Right renal cortex interstitium (tissue), 3 donors: ENCODE measurements at places on chromosomes 5 and 9.

- DNase-seq = no peak
Observed at GRCh38 chr5:124661317-124662141, 84.9 kb downstream of the ZNF608 start.

DNA sequence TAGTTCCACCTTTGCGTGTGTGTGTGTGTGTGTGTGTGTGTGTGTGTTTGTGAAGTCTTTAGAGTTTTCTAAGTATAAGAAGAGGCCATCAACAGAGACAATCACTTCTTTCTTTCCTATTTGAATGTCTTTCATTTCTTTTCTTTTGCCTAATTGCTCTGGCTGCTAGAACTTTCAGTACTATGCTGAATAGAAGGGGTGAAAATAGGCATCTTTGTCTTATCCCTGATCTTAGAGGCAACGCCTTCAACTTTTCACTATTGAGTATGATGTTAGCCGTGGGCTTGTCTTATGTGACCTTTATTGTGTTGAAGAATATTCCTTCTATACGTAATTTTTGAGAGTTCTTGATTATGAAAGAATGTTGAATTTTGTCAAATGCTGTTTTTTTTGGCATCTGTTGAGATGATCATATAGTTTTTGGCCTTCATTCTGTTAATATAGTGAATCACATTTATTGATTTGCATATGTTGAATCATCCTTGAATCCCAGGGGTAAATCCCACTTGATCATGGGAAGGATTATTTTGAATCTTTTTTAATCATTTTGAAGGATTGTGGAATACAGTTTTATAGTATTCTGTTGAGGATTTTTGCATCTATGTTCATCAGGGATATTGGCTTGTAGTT is 134.8 kb upstream of the CD180 start:
- DNase-seq = no peak

DNA sequence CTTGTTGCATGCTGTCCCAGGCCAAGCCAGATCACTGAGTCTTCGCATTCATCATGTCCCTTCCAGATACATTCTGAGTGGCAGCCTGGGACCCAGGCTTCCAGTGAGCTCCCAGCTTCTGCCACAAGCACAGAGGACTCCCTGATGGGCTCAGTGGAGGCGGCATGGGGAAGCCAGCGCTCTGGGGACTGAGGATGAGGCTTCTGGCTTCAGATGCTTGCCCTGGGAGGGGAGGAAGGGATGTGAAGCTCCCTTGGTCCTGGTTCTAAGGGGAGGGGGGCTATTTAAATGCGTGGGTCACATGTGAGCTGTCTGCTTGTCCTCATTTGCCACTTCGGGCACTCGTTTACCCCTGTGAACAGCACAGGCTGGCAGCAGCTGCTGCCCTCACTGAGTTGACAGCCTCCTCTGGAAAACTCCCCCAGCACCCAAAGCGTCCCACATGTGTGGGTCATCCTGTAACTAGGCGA is 174.0 kb downstream of the NR3C1 start:
- no peak for DNase-seq

DNA sequence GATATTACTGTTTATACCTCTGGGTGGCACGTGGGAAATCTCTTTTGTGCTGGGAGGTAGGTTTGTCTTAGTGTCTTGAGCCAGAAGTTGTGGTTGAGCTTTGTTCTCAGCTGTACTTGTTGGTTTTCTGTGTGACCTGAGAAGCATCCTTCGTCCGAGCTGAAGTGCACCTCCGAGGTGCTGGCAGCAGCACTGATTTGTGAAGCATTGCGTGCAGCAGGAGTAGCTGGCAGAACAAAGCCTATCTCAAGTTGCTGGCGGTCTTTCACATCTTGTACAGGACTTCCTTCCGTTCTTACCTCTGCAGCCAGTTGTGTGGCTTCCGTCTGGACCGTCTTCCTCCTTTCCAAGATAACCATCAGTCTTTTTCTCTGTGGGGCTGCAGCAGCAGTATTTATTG is 4.3 kb downstream of the PRRC2B start:
- no peak for DNase-seq

- no peak for DNase-seq
Observed at GRCh38 chr5:153187503-153187902, 303.0 kb upstream of the GRIA1 start.

GRCh38 chr5:154421868-154422267 is 23.9 kb upstream of the SAP30L start:
- DNase-seq = no peak

- DNase-seq = no peak
Observed at GRCh38 chr9:76732341-76732958, 31.8 kb upstream of the PCA3 start.

GRCh38 chr5:11248966-11249365 is 487.9 kb upstream of the DAP start:
- DNase-seq = no peak

- DNase-seq = peak; percentile 51
Observed at GRCh38 chr5:18393565-18394442, 759.5 kb downstream of the TAF11L14 start.

- DNase-seq = peak; percentile 32
Observed at GRCh38 chr5:11182441-11183080, 421.5 kb upstream of the DAP start.
